SW480 (cell line): ENCODE measurements at places on chromosomes 7 and 10.
A peak's percentile ranks its signal among the peaks of the same experiment; 100 is the strongest.

GRCh38 chr10:125479059-125479458 is 203.9 kb downstream of the TEX36 start:
- peak; percentile 60 for DNase-seq

DNA sequence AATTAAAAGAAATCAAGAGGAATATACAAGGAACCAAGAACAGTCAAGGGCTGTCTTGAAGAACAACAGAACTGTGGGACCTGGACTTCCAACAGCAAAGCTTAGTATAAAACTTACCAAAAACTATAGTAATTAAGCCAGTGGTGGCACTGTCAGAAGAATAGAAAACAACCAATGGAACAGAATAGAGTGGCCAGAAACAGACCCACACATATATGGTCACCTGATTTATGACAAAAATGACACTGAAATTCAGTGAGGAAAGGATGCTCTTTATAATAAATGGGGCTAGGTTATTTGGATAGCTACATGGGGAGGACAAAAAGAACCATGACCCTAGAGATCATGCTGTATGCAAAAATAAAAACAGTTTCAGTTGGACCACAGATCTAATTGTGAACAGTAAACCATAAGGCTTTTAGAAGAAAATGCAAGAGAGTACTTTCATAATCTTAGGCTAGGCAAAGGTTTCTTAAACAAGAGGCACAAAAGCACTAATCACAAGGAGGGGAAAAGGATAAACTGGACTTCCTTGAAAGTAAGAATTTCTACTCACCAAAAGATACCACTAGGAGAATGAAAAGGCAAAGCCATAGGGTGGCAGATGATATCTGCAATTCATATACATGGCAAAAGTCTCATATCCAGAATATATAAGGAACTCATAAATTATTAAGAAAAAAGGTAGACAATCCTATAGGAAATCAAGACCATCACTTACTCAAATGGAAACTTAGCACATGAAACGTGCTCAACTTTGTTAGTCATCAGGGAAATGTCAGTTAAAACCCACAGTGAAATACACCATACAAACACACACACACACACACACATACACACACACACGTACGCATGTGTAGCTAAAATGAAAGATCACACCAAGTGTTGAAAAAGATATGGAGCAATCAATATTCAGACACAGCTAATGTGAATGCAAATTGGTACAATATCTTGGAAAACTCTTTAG is 20.8 kb downstream of the HYCC1 start:
- DNase-seq = no peak

DNA sequence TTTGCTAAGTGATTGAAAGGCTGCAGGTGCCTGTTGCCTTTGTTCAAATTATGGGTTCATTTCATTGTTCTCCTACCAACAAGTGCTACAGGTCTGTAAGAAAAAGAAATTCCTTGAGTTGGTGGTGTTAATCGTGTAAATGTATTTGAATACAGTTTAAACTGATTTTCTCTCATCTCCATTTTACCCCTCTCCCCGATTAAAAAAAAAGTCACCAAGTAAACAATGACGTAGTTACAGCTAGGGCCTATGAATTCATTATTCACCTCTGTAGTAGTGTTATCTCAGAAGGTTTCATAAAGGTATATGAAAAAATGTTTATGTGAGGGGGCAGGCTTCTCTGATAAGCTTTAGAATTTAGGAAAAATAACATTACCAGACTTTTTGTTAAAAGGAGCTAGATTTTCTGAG is 1.1 kb downstream of the REEP3 start:
- DNase-seq = peak; percentile 57

DNA sequence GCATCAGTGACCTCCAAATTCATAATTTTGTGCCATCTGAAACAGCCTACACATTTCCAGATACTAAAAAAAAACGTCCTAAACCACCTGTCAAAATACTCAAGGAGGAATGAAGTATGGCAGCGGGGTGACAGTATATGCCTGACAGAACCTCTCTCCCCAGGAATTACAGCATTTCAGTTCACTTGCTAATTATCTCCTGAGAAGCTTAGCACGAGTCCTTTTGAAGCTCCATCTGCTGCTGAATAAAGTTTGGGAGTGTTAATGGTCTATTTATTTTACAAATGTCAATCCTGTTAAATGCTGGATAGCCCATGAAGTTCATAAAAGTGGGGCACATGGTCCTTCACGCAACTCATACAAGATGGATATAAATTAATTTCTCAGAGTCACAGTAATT is 29.4 kb upstream of the ANLN start:
- no peak for DNase-seq

- no peak for DNase-seq
Observed at GRCh38 chr10:131683281-131683861, 217.4 kb upstream of the PPP2R2D start.

DNA sequence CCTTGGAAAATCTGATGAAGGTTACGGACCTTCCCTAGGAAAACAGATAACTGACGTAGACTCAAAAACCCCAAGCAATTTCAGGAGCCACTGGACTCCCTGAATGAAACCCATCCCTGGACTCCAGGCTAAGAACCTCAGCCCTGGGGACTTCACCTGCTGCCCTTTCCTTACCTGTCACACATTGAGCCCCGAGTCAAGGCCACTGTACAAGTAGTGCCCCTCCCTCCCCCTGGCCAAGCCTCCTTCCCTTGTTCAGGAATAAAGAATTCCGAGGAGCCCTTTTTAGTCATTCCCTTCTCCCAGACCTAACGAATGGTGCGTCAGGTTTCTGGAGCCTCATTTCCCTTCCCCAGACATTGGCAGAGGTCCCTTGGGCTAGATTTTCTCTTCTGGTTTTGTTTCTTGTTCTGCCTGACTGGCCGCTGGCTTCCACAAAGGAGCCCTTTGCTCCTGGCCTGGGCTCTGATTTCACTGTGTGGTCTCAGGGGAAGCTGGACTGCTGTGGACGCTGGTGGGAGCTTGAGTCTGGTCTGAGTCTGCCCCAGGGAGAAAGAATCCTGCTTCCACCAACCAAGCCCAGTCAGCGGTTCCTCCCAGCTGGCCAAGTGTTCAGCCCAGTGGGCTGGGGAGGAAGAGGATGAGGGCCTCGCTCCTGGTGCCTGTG is 31.7 kb downstream of the ZNF775 start:
- no peak for DNase-seq

DNA sequence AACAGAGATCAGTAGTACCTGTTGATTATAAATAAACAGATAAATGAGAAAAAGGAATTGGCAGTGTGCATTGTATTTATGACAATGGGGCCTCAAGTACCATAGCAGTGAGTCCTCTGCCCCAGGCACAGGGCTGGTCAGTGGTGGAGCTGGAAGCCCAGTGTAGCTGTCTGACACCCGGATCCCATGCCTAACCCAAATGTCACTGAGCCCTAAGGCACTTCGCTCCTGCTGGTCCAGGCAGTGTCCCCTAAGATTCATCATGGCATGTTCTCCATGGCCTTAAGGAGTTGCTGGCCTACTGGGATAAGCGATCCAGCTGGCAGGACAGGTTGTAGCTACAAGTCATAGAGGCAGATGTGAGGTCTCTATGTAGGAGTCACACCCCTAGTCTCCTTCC is 3.3 kb upstream of the ZNF736 start:
- DNase-seq = no peak

GRCh38 chr7:595621-596010 is 76.0 kb upstream of the PDGFA start:
- DNase-seq = no peak

- no peak for DNase-seq
Observed at GRCh38 chr10:50402466-50402865, 151.2 kb upstream of the ASAH2 start.

DNA sequence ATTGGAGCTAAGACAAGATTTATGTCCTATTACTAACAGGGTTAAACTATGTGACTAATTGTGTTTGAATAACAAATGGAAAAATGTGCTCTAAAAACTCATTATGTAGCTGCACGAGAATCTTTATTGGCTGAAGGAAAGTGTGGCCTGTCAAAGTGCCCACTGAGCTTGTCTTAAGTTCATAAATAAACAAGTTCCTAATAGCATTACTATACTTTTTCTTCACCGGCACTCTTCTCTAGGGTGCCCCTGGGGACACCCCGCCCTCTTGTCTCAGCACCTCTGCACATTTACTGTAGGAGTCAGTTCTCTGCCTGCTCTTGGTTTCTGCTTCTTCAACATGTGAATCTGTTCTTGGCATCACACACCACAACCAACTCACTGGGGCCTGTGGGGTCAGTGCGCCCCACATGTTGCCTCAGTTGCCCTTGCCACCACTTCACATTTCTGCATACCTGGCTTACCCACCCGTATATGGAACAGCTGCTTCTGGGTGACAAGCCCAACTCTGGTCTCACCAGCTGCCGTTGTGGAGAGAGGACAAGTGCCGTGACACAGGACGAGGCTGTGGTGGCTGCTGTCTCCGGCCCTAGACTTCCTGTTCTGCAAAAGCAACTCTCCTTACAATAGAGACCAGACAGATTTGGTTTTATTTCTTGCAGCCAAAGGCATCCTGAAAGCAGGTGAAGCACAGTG is 96.3 kb upstream of the DDC start:
- no peak for DNase-seq

DNA sequence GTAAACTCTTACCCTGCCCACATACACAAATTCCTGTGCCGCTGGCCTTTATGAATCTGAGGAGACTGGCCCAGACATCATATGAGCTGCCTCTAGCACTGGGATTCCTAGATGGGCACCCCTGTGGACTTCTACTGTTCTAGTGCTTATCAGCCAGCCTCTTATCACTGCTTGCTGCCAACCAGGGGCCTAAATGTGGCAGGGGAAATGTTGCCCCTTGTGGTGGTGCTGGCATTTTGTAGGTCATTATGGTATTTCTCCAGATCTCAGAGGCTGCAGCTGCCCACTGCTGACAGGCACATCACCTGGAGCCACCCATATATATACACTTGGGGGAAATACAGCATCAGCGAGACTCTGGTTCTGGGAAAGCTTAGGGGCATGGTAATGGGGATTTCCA is 5.4 kb downstream of the SFR1 start:
- DNase-seq = peak; percentile 37

DNA sequence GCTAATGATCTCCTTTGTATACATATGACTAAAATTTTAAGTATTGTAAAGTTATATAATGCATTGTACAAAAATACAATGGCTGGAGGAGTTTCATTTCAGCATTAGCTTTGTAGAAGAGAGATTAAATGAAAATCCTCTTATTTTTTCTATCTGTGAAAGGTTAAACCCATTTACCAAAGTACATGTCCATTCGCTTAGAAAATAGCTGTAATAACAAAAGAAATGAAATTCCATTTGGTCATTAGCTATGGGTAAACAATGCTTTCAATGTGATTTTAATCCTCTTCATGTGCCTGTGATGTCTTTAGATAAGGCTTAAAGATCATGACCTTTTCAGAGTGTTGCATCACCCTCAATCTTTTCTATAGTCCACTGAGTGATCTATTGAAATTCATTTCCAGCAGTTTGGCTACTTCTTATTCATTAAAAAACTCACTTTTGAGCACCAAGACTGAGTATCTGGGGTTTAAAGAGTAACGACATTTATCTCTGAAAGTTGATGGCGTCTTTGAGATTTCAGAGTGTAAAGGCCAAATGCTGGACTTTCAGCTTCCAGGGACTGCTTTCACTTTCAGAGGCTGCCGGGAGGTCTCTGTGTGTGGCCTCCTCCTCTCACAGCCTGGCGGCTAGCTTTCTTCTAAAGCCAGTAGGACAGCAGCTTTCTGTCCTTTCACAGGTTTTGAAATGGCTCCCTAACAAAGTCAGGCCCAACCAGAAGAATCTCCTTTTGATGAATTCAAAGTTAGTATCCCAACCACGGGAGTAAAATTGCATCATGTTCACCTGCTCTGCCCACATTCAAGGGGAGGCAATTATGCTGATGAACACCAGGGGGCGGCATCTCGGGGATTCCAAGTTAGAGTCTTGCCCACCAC is 701.4 kb upstream of the COBL start:
- peak; percentile 67 for DNase-seq

DNA sequence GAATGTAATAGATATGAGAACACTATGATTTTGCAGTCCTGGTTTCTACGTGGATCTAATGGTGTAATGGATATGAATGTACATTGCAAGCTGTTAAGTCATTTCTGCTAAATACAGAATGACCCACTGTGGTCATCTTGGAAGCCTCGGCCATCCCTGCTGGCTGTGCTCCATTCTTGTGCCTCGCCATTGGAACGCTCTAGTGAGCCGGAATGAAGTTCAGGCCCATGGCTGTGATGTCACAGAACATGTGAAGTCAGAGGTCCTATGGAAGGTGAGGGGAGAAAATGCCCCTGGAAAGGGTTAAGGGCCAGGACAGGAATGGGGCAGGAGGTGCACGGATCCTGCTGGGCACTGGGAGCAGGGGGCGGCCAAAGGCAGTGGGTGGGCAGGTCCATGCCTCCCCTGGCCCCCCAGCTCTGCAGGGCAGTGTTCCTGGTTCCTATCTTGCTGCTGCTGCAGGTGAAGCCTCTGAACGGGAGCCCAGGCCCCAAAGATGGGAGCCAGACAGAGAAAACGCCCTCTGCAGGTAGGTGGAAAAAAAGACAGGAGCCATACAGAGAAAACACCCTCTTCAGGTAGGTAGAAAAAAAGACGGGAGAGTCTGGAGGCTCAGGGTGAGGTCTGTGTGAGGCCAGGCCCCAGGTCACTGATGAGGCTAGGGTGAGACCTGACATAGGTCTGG is at the start of gene LLCFC1:
Gene LLCFC1, plus strand, starts transcription at position 259 of the 685 bp plus-strand sequence. Its CDS starts 138 bp downstream, at position 397.
- peak; percentile 59 for DNase-seq

- DNase-seq = no peak
Observed at GRCh38 chr7:143322760-143323633, 7.1 kb downstream of the CLCN1 start.

- DNase-seq = no peak
Observed at GRCh38 chr10:5985029-5985428, 7.7 kb upstream of the IL15RA start.

DNA sequence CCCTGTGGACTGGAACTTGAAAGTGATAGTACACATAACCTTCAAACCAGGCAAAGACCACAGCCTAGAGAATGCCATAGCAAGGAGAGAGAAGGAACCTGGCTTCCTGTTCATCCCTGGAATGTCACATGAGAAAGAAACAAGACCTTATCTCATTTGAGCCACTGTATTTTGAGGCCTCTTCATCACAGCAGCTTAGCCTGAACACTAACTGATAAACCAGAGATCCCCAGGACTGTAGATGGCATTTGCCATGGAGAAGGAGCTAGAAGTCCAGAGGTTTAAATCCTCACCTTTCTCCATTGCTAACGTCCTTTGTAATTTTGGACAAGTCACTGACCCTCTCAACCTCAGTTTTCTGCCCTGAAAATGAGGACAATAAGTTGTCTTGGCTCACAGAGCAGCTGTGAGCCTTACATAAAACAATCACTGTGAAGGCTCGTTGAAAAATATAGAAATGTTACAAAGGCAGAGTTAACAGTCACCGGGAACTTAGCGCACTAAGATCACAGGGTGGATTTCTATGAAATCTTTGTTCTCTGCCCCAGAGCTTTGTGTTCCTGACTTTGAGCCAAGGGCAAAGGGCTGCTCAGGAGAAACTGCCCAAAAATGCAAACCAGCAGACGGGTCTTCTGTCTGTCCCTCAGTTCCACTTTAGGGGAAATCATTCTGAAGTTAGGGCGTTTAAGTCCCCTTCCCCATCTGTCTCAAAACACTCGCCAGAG is 197.0 kb downstream of the USP6NL start:
- DNase-seq = no peak

DNA sequence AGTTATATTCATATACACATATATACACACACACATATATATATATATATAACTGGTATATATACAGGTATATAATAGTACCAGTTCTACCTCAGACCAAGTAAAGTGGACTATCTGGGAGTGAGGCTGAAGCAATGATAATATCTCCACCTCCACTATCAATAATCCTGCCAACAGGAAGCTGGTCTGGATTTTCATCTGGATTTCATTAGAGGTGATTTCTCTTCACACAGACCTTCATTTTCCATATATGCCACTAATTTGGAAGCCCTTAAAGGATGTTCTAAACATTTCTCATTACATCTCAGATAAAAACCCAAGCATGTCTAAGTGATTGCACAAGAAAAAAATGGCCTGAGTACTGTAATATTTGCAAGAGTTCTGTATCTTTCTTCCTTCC is 1.7 kb upstream of the SLC35B4 start:
- DNase-seq = no peak
